ENCODE measurements at places on chromosomes 16 and 17.

DNA sequence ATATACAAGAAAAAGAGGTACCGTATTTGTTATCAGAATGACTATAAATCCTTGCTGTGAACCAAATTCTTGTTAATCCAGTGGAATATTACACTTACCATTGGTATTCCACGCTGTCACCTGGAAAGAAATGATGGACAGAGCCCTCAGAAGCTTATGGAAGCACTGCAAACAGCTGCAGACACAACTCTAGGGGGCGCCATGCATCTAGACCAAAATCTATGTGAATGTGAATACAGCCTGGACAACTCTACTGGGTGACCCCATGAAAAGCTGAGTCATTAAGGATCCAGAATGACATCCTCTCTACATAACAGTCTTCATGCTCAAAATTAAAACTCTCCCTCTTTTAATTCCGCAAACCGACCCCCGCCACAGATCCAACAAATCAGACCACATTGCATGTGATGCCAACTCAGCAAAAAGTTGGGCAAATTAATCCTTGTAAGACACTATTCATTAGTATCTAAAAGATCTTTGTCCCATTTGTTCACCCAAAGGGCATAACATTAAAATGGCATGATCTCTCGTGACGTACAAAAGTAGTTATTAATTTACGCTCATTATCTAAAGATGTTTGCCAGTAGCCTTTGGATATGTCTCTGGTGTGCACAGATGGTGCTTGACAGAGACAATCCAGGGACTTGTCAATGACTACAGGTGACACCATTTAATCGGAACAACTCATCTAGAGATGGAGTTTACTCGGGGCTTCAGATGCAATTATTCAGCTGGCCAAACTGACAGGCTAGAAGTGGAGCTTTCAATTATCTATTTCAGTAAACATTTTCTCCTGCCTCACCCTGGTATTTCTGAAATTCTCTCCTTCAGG lies 552.7 kb upstream of the PSMD7 start:
- no peak for DNase-seq

GRCh38 chr17:20073055-20073979 lies 64.2 kb downstream of the SPECC1 start:
- DNase-seq, result no peak

- no peak for DNase-seq
Observed at GRCh38 chr16:54363766-54364165, 77.2 kb upstream of the IRX3 start.

DNA sequence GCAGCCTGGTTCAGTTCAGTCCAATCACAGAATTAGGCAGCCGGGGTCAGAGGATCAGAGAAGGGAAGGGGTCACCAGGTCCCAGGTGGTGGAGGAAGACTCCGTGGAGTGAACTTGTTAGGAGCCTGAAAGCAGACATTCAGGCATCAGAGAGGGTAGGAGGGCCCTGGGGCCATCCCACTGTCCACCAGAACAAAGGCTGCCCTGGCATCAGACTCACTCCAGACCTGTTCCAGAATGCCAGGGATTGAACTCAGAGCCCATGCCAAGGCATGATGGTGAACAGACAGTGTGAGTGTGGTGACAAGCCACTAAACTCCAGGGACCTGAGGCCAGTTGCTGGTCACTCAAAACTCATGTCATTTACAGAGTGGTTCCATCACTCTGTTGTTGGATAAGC lies 37.6 kb downstream of the B4GALNT2 start:
- no peak for DNase-seq

DNA sequence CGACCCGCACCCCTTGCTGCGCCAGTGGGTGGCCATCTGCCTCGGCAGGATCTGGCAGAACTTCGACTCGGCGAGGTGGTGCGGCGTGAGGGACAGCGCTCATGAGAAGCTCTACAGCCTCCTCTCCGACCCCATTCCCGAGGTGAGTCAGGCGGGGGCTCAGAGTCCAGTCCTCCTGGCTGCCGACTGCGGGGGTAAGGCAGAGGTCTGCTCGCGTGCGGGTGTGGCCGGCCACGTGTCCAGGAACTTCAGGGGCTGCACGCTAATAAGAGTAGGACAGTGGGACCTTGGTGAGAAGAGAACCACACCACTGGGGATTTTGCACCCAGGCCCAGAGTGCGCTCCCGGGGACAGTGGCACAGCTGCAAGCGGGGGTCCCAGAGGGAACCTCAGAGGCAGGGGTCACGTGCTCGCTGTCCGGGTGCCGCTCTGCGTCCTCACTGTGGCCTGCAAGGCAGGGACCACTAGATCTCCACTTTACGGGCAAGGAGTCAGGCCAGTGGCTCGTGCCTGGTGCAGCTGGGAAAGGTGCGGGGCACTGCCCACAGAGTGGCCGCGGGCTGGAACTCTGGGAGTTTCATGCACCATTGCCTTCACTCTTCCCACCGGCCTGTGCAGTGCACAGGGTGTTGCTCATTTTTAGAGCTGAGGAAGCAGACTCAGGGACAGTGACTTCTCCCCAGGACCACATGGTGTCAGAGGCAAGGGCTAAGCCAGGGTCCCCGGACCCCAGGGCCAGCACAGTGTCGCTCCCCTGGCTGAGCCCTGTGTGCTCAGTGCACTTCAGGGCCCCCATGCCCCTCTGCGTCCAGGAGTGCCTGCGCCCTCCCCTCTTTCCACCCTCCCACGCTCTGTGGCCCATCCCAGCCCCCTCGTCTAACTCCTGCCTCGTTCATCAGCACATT lies 107.6 kb upstream of the CHMP6 start:
- no peak for DNase-seq

GRCh38 chr17:35433075-35433894 lies 985 bp upstream of the SLFN12 start:
- no peak for DNase-seq

- no peak for DNase-seq
Observed at GRCh38 chr16:14187517-14188338, 116.6 kb downstream of the MRTFB start.

DNA sequence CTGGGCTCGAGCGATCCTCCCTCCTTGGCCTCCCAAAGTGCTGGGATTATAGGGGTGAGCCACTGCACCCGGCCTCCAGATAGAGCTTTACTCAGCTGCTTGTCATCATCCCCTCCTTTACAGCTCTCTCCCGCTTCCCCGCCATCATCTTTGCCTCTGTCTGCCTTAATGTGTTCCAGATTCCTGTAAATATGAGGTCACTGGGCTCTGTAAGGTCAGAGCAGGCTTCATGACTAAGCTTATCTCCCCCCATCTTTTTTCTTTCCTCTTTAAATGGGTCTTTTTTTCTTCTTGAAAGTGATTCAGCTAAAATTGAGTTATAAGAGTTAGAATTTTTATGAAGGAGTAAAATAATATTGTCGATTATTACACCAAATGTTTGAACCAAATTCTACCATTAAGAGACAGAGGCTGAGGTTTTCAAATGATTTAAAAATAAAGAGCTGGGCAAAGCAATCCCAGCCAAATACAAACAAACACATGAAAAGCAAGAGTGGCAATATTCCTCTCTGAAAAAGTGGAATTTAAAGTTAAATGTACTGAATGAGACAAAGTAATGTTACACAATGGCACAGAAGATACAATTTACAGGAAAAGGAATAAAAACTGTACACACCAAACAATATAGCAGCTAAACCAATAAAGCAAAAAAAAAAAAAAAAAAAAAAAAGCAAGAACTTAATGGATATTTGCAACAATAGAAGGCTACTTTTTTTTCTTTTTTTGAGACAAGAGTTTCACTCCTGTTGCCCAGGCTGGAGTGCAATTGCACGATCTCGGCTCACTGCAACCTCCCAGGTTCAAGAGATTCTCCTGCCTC lies 62.1 kb downstream of the CRISPLD2 start:
- DNase-seq, result no peak
